ENCODE measurements at places on chromosomes 1 and 21.

DNA sequence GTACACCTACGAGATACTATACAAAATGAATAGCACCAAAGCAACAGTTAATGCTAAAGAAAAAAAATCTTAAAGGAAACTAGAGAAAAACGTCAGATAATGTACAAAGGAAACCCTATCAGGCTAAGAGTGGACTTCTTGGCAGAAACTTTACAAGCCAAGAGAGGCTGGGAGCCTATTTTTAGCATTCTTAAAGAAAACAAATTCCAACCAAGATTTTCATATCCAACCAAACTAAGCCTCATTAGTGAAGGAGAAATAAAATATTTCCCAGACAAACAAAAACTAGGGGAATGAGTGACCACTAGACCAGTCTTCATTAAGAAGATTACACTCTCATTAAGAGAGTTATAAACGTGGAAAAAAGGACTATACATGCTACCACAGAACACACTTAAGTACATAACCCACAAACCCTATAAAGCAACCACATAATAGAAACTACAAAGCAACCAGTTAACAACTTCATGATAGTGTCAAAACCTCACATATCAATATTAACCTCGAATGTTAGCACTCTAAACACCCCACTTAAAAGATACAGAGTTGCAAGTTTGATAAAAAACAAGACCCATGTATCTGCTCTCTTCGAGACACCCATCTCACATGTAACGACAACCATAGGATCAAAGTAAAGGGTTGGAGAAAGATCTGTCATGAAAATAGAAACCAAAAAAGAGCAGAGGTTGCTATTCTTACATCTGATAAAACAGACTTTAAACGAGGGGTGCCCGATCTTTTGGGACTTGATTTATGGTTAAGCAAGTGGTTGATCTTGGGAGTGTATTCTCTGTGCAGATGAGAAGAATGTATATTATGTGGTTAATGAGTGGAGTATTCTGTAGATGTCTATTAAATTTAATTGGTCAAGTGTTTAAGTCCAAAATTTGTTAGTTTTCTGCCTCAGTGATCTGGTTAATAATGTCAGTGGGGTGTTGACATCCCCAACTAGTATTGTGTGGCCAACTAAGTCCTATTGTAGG is 1301.4 kb downstream of the PLA2G4A start:
- no peak for DNase-seq

DNA sequence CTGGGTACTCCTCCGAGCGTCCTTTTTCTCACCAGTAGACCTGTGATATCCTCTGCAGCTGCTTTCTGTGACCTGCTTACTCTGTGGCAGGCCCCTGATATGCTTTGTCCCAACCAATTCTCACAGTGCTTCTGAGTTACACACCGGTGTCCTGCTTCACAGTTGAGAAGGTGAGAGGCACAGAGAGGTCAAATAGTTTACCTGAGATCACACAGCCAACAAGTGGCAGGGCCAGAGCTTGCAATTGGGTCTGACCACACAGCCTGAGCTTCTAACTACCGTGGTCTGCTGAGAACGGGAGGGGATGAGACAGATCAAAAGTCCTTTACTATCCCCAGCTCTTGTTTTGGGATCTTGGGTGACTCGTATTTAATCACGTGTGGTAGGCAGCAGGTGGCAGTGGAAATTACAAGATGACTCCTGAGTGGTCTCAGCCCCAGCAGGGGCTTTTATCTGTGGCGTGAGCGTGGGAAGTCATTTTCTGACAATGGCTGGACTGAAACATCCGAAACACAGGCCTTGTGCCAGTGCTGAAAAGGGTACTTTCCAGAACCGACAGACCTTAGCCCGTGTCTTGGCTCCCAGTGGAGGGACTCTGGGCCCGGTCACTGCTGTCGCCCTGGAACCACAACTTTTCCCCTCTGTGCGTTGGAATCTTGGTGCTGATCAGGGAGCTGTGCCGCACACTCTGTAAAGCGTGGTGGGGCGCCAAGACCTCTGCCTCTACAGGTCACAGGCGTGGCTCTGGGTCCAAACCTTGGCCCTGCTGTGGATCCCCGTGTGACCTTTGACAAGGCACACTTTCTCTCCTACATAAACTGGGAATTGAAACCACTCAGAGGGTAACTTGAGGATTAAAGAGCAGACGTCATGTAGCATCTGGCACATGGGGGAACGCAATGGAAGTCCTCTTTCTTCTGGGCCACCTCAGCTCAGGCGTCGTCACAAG is 11.9 kb downstream of the THEMIS2 start:
- no peak for DNase-seq

GRCh38 chr1:73821520-73821919 is 376.5 kb downstream of the LRRIQ3 start:
- DNase-seq: no peak

GRCh38 chr1:52867087-52867863 is 24.7 kb downstream of the ZYG11A start:
- no peak for DNase-seq

DNA sequence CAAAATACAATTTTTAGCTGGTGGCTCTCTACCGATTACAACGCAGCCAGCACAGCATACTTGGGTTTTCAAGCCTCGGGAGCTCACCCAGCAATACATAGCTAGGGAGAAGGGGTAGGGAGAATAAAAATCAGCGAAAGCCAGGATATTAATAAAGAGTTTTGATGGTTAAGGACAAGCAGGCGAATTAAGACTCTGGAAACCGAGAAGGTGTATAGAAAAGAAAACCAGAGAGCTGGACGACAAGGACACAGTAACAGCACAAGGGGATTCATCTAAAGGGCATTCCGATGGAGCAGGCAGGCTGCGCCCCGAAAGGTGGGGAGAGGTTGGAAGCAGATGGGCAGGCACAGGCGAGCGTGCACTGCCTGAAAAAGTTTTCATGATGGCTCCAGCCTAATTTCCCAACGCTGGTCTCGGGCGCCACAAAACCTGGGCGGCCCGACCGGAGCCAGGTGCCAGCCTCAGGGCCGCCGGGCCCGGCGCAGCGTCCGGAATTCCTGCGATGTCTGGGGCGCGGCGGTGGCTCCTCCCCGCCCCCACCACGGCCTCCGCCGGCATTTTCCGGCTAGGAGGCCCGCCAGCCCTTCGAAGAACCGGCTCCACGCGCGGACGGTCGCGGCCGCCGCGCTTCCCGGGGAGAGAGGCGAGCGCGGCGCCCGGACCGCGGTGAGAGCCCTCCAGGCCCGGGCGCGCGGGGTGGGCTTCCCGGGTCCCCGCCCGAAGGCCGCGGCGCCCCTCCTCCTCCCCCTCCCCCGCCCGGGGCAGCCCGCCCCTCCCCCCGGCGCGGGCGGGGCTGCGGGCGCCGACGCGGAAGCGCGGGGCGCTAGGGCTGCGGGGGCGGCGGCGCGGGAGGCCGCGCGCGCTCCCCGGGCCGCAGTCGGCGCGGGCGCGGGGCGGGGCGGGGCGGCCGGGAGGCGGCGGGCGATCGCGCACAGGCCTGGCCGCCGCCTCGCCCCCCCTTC is 774 bp upstream of the DYRK1A start:
- no peak for DNase-seq

- DNase-seq: no peak
Observed at GRCh38 chr21:38092051-38092450, 164.7 kb upstream of the KCNJ15 start.

GRCh38 chr21:43637530-43638158 is 21.6 kb downstream of the HSF2BP start:
- DNase-seq: no peak

GRCh38 chr1:52798331-52798730 is 44.2 kb upstream of the ZYG11A start:
- DNase-seq: no peak

GRCh38 chr1:94332516-94332915 is 85.7 kb upstream of the ABCD3 start:
- DNase-seq: no peak

- no peak for DNase-seq
Observed at GRCh38 chr1:174700314-174700713, 252.6 kb downstream of the GPR52 start.

DNA sequence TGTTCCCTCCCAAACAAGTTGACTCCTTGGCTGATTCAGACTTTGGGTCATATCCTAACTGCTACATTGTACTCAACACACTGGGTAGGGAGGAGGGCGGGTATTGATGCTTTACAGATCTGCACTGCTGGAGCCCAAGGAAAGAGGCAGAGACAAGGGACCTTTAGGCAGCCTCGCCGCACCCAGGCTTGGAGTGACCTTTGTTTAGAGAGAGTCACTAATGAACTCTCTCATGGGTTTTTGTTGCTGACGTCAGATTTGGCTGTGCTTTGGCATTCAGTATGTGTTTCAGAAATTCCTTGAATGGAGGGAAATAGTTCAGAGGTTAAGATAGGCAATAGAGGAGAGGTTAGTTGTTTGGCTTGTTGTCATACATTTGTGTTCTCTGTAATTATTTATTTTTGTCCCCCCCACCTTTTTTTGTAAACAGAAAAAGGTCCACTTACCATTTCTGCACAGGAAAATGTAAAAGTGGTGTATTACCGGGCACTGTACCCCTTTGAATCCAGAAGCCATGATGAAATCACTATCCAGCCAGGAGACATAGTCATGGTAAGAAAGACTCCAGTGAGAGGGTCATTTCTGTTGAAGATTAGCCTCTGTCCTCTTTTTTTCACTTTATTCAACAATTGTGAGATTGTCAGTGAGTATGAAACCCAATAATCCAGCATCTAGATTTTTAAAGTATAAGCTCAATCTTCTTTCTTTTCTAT is 116.1 kb downstream of the ATP5PO start:
- DNase-seq: no peak

DNA sequence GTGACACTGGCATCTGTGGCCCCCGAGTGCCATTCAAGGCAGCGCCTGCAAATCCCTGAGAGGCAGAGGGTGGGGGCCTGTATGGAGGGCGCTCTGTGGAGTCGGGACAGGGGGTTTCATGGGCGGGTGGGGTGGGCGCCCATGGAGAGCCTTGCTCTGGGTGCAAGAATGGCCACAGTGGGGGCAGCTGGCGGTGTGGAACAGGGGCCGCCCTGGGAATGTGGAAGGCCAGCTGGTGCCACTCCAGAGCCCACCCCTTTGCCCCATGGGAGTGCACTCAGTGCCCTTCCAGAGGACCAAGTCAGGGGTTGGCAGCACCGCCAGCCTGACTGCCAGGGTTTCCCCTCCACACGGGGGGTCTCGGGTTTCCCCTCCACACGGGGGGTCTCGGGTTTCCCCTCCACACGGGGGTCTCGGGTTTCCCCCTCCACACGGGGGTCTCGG is 55.0 kb upstream of the TRAPPC10 start:
- no peak for DNase-seq

GRCh38 chr1:159239551-159240220 is 35.0 kb downstream of the ACKR1 start:
- DNase-seq: no peak

DNA sequence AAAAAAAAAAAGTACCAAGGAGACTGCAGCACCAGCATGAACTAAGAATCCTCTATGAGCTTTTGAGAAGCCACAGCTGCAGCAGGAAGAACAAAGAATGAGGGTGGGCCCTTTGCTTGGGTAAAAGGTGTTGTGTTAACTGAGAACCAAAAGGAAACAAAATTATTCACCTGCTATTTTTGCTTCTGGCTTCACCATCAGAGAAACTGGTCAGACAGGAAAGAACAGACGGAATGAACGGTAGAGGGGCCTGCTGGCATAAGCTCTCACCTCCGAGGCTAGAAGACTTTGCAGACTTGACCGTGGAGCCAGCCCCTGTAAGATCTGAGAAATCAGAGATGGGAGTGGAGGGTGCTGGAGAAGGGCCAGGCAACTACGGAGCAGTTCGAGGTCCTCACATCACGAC is 27.6 kb downstream of the IL10RB start:
- DNase-seq: no peak

DNA sequence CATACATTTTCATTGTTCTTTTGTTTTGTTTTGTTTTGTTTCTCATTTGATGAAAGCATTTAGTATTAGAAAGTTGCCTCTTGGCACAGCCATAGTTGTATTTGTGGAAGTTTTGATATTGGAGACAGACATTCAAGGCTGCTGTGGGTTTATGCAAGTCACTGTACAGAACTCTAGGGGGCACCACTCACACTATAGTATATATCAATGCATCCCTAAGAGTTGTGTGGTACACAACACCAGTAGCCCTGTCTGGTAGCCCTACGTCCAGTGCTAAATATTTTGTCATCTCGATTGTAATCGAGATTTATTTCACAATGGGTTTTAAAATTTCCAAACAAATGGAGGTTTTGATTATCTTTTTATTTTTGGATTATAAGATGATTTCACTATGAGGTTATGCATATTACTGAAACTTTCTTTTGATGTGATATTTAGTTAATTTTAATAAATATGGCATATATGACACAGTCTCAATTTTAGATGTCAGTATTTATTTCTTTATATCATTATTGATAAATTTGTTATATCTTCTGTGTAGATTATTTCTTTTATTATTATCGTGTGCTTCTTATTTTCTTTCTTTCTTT is 112.2 kb downstream of the NR5A2 start:
- DNase-seq: peak; percentile 31

GRCh38 chr1:37697090-37697489 is 4.8 kb downstream of the CDCA8 start:
- DNase-seq: no peak

- no peak for DNase-seq
Observed at GRCh38 chr1:111516005-111516535, 12.6 kb upstream of the ADORA3 start.
